ENCODE measurements at places on chromosomes 6 and 20. TPM values are rescaled to one million over a fixed set of nuclear protein-coding genes. Genes with fewer than 3 reads are reported as not detected.
A peak's percentile ranks its signal among the peaks of the same experiment; 100 is the strongest.

Gene PRPF6
- polyA plus RNA-seq: 78.7 TPM

DNA sequence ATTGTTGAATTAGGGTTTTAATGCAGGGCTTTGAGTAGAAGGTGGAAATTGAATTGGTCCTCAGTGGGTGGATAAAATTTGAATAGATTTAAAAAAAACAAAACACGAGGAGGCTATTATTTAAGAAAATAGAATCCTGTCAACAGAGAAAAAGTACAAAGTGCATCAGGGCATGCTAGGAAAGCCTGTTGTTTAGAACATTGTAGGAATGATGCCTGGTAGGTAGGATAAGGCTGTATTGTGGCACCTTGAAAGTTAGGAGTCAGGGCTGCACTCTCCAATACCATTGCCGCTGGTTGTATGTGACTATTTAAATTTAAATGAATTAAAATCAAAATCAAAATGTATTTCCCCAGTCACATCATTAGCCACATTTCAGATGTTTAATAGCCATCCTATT, 363.9 kb downstream of the UTRN start:
- no peak overlapping the region for H3K4me3 ChIP-seq
- no peaks in the 10 kb centered on the region for H3K27me3 ChIP-seq
- DNase-seq: no peak
- H3K27ac ChIP-seq: no peak overlapping the region
- no peaks in the 10 kb centered on the region for H3K36me3 ChIP-seq

DNA sequence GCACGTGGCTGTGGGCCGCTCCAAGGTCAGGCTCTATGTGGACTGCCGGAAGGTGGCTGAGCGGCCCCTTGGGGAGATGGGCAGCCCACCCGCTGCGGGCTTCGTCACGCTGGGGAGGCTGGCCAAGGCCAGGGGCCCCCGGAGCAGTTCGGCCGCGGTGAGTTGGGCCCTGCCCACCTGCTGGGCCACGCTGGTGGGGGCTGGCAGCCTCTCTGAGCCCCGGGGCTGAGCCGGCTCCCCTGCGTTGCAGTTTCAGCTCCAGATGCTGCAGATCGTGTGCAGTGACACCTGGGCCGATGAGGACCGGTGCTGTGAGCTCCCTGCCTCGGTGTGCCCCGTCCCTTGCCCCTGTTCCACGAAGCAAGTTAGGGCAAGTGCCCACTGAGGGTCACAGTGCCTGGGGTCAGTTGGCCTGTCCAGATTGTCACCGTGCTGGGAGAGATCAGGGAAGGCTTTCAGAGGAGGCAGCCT, 27.1 kb downstream of the COL20A1 start:
- no peak overlapping the region for H3K4me3 ChIP-seq
- DNase-seq: no peak
- H3K4me1 ChIP-seq: no peaks in the 10 kb centered on the region
- no peak overlapping the region for H3K27ac ChIP-seq
- peaks cover 5% of the 10 kb centered on the region for H3K27me3 ChIP-seq

GRCh38 chr20:51533291-51534172, 9.0 kb downstream of the NFATC2 start:
- no peaks in the 10 kb centered on the region for H3K36me3 ChIP-seq
- no peaks in the 10 kb centered on the region for H3K27me3 ChIP-seq
- DNase-seq: no peak
- no peak overlapping the region for H3K4me3 ChIP-seq

DNA sequence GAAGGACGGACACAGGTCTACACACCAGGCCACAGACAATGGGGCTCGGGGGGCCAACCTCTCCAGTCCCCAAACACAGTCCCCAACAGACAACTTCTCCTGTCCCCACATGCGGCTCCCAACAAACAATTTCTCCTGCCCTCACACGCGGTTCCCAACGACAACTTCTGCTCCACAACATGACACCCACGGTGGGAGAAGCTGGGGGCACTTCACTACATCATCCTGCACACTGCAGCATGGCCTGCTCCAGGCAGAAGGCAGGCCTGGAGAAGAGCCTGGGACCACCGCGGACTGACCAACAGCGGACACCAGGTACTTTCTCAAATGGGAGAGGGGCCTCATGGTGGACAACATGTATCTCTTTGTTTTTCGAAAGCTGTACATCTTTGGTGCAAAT, 6.7 kb downstream of the TAF4 start:
- H3K27me3 ChIP-seq: no peaks in the 10 kb centered on the region
- H3K27ac ChIP-seq: no peak overlapping the region
- no peak overlapping the region for H3K4me3 ChIP-seq
- peaks cover 18% of the 10 kb centered on the region for H3K4me1 ChIP-seq

- H3K36me3 ChIP-seq: no peaks in the 10 kb centered on the region
- no peaks in the 10 kb centered on the region for H3K4me1 ChIP-seq
- no peak overlapping the region for H3K27ac ChIP-seq
- DNase-seq: no peak
- no peaks in the 10 kb centered on the region for H3K27me3 ChIP-seq
These were observed 82.8 kb downstream of the CCDC170 start for GRCh38 chr6:151576633-151577032.

GRCh38 chr6:150539568-150539967, 60.1 kb upstream of the PLEKHG1 start:
- no peaks in the 10 kb centered on the region for H3K4me1 ChIP-seq
- no peaks in the 10 kb centered on the region for H3K36me3 ChIP-seq
- no peaks in the 10 kb centered on the region for H3K27me3 ChIP-seq
- no peak for DNase-seq

DNA sequence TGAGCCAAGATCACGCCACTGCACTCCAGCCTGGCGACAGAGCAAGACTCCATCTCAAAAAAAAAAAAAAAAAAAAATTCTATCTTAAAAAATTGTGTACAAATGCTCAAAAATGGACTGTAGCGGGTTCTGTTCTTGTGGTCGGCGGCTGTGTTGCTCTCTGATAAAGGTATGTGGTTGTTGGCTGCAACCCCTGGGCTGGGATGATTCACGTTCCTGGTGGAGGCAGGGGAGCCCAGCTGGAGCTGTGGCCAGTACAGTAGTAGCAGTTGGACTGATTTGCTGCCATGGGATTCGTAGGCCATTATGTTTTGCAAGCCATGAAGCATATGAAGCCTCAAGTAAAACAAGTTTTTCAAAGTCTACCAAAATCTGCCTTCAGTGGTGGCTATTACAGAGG, 22.3 kb downstream of the MDN1 start:
- no peak overlapping the region for H3K4me3 ChIP-seq
- no peak overlapping the region for H3K27ac ChIP-seq
- H3K27me3 ChIP-seq: no peaks in the 10 kb centered on the region
- H3K4me1 ChIP-seq: no peaks in the 10 kb centered on the region
- DNase-seq: peak; percentile 94

DNA sequence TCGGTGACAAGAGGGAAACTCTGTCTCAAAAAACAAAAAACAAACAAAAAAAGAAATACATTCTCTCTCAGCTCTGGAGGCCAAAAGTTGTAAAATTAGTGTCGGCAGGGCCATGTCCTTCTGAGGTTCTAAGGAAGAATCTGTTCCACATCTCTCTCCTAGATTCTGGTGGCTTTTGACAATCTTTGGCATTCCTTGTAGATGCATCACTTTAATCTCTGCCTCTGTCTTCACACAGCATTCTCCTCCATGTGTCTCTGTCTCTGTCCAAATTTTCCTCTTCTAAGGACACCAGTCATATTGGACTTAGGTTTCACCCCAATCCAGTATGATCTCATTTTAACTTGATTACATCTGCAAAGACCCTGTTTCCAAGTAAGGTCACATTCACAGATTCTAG, 9.1 kb downstream of the PPP2R5D start:
- no peak overlapping the region for H3K27ac ChIP-seq
- no peak overlapping the region for H3K4me3 ChIP-seq
- DNase-seq: no peak
- no peaks in the 10 kb centered on the region for H3K4me1 ChIP-seq
- H3K36me3 ChIP-seq: peaks cover 15% of the 10 kb centered on the region

GRCh38 chr6:155389130-155389529, 66.5 kb downstream of the NOX3 start:
- H3K27me3 ChIP-seq: no peaks in the 10 kb centered on the region
- H3K36me3 ChIP-seq: no peaks in the 10 kb centered on the region
- DNase-seq: no peak
- no peak overlapping the region for H3K4me3 ChIP-seq

GRCh38 chr6:89792881-89793280, 26.7 kb downstream of the MDN1 start:
- peak; percentile 23 for DNase-seq
- H3K4me3 ChIP-seq: no peak overlapping the region
- H3K27ac ChIP-seq: no peak overlapping the region
- H3K4me1 ChIP-seq: no peaks in the 10 kb centered on the region

GRCh38 chr20:2088891-2089290, 12.7 kb upstream of the STK35 start:
- H3K4me1 ChIP-seq: no peaks in the 10 kb centered on the region
- no peak overlapping the region for H3K27ac ChIP-seq
- H3K36me3 ChIP-seq: no peaks in the 10 kb centered on the region
- no peak for DNase-seq
- H3K27me3 ChIP-seq: peaks cover 86% of the 10 kb centered on the region
- no peak overlapping the region for H3K4me3 ChIP-seq

Gene DEFB124
- not detected for polyA plus RNA-seq

GRCh38 chr6:109999740-110000139, 21.6 kb downstream of the GPR6 start:
- H3K36me3 ChIP-seq: no peaks in the 10 kb centered on the region
- no peak overlapping the region for H3K27ac ChIP-seq
- no peaks in the 10 kb centered on the region for H3K4me1 ChIP-seq
- no peak overlapping the region for H3K4me3 ChIP-seq
- H3K27me3 ChIP-seq: no peaks in the 10 kb centered on the region
- no peak for DNase-seq

DNA sequence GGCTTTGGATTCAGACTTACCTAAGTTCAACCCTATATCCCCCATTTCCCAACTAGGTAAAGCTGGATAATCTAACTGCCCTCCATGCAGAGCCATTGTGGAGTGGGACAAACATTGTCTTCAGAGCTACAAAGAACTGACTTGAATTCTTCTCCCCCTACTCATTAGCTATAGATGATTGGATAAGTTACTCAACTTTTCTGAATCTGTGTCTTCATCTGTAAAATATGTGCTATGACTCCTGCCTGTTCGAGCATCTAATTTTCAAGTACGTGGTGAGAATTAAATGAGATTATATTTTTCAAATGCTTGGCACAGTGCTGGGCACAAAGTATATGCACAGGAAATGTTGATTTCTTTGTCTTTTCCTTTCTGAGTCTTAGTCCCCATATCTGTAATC, 240.3 kb upstream of the TCF21 start:
- H3K4me3 ChIP-seq: no peak overlapping the region
- no peak overlapping the region for H3K27ac ChIP-seq
- H3K36me3 ChIP-seq: no peaks in the 10 kb centered on the region
- H3K27me3 ChIP-seq: no peaks in the 10 kb centered on the region

DNA sequence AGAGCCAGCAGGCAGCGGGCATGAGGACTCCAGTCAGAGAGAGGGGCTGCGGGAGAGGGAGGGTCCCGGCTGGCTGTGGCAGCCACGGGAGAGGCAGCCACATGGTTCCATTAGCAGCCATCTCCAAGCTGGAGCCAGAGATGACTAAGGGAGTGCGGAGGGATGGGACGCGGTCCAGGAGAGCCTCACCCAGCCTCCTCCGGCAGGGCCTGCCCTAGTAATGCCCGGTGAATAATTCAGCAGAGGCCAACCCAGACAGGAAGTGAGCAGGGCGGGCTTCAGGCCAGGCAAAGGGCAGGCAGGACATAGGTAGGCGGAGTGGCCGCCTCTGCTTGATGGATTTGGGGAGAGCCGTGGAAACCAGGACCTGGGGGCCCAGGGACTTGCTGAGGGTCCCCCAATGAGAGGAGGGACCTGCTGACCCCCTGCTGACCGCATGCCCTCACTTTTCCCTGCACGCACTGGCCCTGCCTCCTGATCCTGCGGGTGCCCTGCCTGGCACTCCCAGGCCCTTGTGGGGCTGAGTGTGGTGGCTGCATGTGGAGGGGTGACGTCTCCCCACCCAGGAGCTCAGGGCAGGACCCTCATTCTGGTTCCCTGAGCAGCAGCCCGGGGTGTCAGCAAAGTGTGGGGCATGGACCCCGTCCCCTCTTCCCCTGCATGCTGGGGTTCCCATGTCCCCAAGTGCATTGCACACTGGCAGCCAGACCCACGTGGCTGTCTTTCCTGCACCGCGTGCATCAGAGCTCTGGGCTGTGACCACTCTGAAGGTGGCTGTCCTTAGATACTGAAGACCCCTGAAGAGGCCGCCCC, 51.8 kb upstream of the SLCO4A1 start:
- H3K36me3 ChIP-seq: no peaks in the 10 kb centered on the region
- no peak overlapping the region for H3K27ac ChIP-seq
- no peak for DNase-seq
- H3K4me3 ChIP-seq: no peak overlapping the region
- no peaks in the 10 kb centered on the region for H3K4me1 ChIP-seq

Gene GSTA3
- polyA plus RNA-seq: not detected

DNA sequence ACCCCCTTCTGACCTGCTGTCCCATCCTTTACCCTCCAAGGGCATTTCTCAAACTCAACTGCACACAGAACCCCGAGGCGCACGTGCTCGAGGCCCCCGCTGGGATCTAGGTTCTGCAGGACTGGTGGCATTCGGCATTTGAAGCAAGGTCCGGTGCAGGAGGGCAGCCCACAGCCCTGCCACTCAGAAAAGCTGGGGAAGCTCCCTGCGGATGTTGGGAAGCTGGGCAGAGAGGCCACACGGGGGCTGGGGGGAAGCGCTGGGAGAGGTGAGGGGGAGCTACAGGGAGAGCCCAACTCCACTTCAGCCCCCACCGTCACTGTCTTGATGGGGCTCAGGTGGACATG, 51.2 kb upstream of the SLCO4A1 start:
- H3K4me1 ChIP-seq: no peaks in the 10 kb centered on the region
- H3K27ac ChIP-seq: no peak overlapping the region
- no peak for DNase-seq
- no peak overlapping the region for H3K4me3 ChIP-seq

GRCh38 chr6:103982574-103982973, 877.1 kb downstream of the HACE1 start:
- no peak overlapping the region for H3K27ac ChIP-seq
- H3K4me1 ChIP-seq: no peaks in the 10 kb centered on the region
- DNase-seq: no peak
- no peaks in the 10 kb centered on the region for H3K36me3 ChIP-seq
- H3K27me3 ChIP-seq: no peaks in the 10 kb centered on the region
- H3K4me3 ChIP-seq: no peak overlapping the region

DNA sequence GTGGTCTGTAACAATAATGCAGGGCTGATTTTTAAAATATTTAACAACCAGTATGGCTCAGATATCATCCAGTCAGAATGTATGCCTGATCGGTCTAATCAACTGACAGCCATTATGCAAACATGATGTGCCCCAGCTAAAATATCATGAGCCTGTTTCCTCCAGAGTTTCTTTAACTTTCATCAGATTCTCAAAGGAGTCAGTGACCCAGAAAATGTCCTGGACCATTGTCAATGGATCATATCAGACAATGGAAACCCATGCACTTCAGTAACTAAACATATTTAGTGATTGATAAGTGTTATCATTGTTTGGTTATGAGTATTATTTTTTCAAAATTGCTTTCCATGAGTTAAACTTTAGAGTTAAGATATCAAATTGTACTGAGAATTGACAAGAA, 173.5 kb downstream of the LMBRD1 start:
- DNase-seq: no peak
- H3K36me3 ChIP-seq: no peaks in the 10 kb centered on the region
- no peaks in the 10 kb centered on the region for H3K4me1 ChIP-seq
- H3K27me3 ChIP-seq: no peaks in the 10 kb centered on the region

Measured in cardiac muscle cell (in vitro differentiated cells and primary cell).